ENCODE measurements at places on chromosomes 5 and 9. TPM values are rescaled to one million over a fixed set of nuclear protein-coding genes. Genes with fewer than 3 reads are reported as not detected.

The FGFR4 gene
- 3.5 TPM for total RNA-seq

The SV2C gene
- total RNA-seq, result not detected

The FOXE1 gene
- total RNA-seq, result not detected

The PPP2CA gene
- 133 TPM for total RNA-seq

The SLC45A2 gene
- not detected for total RNA-seq

The PCDHAC1 gene
- 0.13 TPM for total RNA-seq

The C5orf58 gene
- not detected for total RNA-seq

GRCh38 chr5:174448662-174449061 lies 275.7 kb upstream of the MSX2 start:
- DNase-seq, result no peak
- H3K27me3 ChIP-seq, result no peaks in the 10 kb centered on the region
- H3K36me3 ChIP-seq, result no peaks in the 10 kb centered on the region
- H3K4me1 ChIP-seq, result no peaks in the 10 kb centered on the region
- H3K4me3 ChIP-seq, result no peak overlapping the region
- H3K27ac ChIP-seq, result no peak overlapping the region

- DNase-seq, result no peak
- H3K4me1 ChIP-seq, result no peaks in the 10 kb centered on the region
- H3K27ac ChIP-seq, result no peak overlapping the region
- no peaks in the 10 kb centered on the region for H3K27me3 ChIP-seq
- no peak overlapping the region for H3K4me3 ChIP-seq
- H3K36me3 ChIP-seq, result no peaks in the 10 kb centered on the region
These were observed 648.7 kb downstream of the IRX1 start for GRCh38 chr5:4244306-4244705.

DNA sequence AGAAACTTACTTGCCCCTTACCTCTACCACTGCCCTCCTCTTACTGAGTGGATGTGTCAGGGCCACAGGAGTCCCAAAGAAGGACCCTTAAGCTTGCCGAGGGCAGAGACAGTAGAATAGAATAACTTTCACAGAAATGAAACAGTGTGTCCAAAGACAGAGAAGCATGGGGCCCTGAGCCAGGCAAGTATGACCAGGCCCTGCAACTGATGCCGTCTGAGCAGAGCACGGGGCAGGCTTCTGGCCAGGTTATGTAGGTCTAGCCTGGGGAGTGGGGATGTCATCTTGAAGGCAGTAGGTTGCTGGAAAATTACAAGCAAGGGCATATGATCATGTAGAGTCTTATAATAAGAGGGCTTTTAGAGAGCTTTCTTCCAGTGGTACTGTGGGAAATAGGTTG lies 415.4 kb downstream of the KDM4C start:
- H3K36me3 ChIP-seq, result no peaks in the 10 kb centered on the region
- H3K27me3 ChIP-seq, result no peaks in the 10 kb centered on the region
- no peak for DNase-seq

DNA sequence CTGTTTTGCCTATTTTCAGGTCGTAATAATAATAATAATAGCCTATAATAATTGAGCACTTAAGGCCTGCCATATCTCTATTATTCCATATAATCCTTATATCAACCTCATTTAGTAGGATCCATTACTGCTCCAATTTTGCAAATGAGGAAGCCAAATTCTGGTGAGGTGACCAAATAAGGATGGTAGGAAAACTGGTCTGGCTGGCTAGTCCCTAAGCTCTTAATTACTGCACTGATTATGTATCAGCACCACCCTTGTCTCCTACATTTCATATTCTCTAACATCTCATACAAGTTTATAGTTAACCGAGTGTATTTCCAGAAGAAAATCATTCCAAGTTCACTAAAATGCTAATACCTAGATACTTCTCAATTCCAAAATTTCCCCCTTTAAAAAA lies 166.5 kb upstream of the RGMB start:
- no peak overlapping the region for H3K4me3 ChIP-seq
- no peaks in the 10 kb centered on the region for H3K27me3 ChIP-seq
- H3K27ac ChIP-seq, result no peak overlapping the region
- DNase-seq, result no peak
- no peaks in the 10 kb centered on the region for H3K36me3 ChIP-seq

DNA sequence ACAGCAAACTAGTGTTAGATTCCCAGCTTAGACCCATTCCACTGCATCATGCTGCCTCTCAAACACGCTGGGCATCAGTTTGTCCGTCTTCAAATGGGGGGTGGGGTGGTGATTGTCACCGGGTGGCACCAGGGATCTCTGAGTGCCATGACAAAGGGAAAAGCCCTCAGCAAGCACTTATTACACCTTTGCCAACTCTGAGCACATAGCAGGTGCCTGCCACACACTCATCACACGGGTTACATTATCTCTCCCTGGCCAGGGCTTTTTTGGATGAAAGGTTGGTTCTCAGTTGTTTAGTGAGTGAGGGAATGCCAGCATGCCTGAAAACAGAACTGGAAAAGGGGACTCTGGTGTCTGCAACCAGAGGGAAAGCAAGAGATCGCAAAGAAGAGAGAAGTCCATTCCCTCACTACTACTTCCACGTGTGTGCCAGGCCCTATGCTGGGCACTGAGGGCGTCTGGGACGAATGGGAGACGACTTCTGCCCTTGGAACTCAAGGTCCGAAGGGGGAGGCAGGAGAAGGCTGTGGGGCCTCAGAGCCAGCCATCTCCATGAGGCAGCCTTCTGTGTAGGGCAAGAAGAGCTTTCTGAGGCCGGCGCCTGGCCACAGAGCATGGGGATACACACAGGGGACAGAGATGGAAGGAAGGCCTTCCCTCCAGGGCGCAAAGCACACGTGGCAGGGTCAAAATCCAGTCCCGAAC lies 48.9 kb downstream of the PAX5 start:
- DNase-seq, result no peak
- no peak overlapping the region for H3K27ac ChIP-seq
- no peaks in the 10 kb centered on the region for H3K4me1 ChIP-seq
- H3K36me3 ChIP-seq, result no peaks in the 10 kb centered on the region
- peaks cover 66% of the 10 kb centered on the region for H3K27me3 ChIP-seq

DNA sequence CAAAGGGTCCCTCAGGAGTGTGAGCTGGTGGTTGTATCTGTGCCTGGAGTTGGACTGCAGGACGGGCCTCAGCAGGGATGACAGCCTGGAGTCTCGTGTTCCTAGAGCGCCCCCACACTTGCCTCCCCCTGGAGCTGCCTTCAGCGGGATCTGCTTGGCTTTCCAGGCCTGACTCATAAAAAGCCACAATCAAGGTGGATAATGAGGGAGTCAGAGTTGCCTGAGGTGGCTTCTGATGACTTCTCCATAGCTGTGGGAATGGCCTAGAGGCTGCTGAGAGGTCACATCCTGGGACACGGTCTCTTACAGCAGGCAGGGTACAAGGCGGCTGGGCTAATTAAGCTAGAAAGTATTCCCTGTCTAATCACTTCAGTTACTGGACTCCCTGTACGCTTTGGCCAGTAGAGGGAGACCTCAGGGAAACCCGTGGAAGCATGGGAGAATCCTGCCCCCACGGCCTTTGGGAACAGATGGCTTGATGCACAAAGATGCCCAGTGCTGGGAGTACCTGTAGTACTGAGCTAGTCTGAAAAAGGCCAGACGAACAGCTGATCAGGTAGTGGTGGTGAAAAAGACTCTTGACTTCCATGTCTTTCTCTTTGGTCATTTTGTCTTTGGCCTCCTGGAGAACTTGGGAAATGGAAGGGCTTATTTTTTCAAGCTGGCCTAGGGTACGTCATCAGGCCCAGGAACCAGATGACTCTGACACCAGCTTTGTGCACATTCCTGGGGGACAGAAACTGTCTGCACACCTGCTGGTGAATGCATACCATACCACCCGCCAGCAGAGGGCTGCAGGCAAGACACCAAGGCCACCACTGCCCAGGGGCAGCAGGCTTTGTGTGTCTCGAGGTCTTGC lies 16.1 kb upstream of the FRRS1L start:
- no peaks in the 10 kb centered on the region for H3K36me3 ChIP-seq
- DNase-seq, result no peak
- no peak overlapping the region for H3K4me3 ChIP-seq

- no peak for DNase-seq
- H3K4me3 ChIP-seq, result no peak overlapping the region
- no peaks in the 10 kb centered on the region for H3K4me1 ChIP-seq
- H3K27ac ChIP-seq, result no peak overlapping the region
- no peaks in the 10 kb centered on the region for H3K27me3 ChIP-seq
These were observed 498.8 kb downstream of the KIF4B start for GRCh38 chr5:155512329-155512728.

DNA sequence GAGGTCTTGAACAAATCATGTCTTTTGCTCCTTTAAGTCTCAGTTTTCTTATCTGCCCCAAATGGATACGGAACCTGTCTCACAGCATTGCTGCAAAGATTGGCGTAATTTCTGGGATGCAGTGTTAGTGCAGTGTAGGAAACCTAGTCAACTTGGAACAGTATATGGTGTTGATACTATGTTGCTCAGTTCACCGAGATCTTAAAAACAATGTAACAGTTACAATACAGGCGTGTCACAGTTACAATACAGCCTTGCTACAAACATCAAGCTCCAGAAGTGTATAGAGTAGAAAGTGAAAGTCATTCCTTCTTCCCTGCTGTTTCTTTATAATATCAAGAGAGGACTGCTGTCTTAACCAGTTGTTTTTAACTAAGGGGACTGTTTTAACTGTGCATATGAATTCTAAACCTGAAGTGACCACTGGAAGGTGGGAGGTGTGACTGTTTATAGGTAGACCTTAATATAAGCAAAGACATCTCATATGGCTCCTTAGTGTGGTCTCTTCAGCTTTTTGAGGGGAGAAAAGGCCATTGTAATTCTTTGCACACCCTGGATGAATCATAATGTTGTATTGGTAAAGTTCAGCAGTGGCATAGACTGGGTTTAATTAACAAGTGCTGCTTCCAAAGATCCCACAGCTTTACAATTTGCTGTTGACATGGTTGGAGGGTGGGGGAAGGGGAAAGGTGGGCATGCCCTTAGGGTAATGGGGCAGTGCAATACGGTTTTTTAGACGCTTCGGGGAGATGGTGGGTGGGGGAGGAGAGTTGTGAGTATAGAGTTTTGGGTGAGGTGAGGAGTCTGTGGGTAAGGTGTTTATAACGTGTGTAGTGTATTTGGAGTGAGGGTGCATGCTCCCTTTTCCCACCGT lies 12.9 kb downstream of the PRRC2B start:
- no peaks in the 10 kb centered on the region for H3K27me3 ChIP-seq
- peak overlapping the region; percentile 85 for H3K27ac ChIP-seq
- no peaks in the 10 kb centered on the region for H3K36me3 ChIP-seq
- peak overlapping the region; percentile 24 for H3K4me3 ChIP-seq
- H3K4me1 ChIP-seq, result peaks cover 96% of the 10 kb centered on the region

- H3K27ac ChIP-seq, result no peak overlapping the region
- no peaks in the 10 kb centered on the region for H3K27me3 ChIP-seq
- no peaks in the 10 kb centered on the region for H3K36me3 ChIP-seq
- no peak overlapping the region for H3K4me3 ChIP-seq
- DNase-seq, result no peak
These were observed 147.1 kb downstream of the ENC1 start for GRCh38 chr5:74493411-74493810.

DNA sequence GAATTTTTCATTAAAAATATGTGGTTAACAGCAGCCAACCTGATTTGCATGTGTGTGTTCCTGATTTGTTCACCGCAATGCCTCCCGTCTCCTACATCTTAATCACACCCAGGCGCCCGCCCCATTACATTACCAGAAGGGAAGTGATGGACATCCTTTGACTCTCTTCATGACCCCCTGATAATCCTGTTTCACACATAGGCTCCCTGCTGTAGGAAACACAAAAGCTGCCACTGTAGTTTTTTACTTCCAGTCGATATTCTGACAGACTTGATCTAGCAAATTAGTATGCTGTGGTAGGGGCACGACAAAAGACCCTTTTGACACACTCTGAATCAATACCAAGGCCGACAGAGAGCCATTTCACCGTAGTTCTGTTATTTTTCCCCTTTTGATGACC lies 287.8 kb upstream of the ISL1 start:
- no peaks in the 10 kb centered on the region for H3K4me1 ChIP-seq
- no peak for DNase-seq
- H3K36me3 ChIP-seq, result no peaks in the 10 kb centered on the region
- H3K27me3 ChIP-seq, result no peaks in the 10 kb centered on the region

DNA sequence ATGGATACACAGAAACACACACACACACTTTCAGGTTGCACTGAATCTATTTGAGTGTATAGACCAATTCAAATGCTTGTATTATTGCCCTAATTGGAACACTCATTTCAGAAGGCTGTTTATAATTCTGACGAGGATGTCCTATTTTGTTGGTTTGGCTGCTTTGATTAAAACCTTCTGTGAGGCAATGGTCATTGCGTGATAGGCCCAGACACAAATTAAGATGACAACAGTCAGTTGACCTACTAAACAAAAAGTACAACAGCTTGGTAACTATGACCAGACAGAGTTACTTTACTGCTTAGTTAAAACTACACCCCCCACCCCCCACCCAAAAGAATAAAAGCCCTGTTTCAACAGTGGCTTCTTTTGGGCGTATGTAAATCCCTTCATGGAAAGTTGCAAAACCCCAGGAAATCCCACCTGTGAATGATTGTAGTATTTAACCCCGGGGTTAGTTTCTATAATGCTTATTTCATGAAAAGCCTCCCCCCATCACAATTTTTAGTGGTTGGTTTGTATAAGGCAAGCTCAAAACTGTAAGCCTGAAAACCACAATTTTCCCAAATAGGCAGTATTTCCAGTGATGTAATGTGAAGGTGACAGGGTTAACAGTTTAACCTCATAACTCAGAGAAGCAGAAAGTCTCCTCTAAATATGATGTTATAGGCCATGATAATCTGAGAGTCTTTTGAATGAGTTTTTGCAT lies 340.8 kb downstream of the FGF10 start:
- no peaks in the 10 kb centered on the region for H3K27me3 ChIP-seq
- no peak for DNase-seq
- no peaks in the 10 kb centered on the region for H3K4me1 ChIP-seq
- H3K4me3 ChIP-seq, result no peak overlapping the region

- no peaks in the 10 kb centered on the region for H3K4me1 ChIP-seq
- H3K36me3 ChIP-seq, result no peaks in the 10 kb centered on the region
- DNase-seq, result no peak
These were observed 260.6 kb upstream of the ZNF462 start for GRCh38 chr9:106602344-106602743.

GRCh38 chr9:109181284-109181683 lies 14.2 kb upstream of the FRRS1L start:
- no peaks in the 10 kb centered on the region for H3K27me3 ChIP-seq
- no peak for DNase-seq
- H3K27ac ChIP-seq, result no peak overlapping the region
- H3K4me3 ChIP-seq, result no peak overlapping the region
- H3K4me1 ChIP-seq, result no peaks in the 10 kb centered on the region
- no peaks in the 10 kb centered on the region for H3K36me3 ChIP-seq

DNA sequence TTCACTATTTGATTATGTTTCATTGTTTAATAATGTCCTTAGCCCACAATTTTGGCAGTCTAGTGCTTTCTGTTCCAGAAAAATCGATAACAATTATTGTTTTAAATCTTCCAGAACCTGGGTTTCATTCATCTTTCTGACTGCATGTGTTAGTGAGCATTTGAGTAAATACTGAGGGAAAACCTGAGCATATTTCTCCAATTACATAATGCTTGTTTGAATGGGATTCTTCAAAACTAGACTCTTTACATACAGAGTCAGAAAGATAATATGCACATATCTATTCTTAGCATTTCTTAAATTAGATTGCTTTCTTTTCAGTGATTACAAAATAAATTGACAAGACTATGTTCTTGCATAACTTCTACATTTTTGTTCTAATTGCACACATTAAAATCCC lies 21.9 kb downstream of the GABRA6 start:
- no peaks in the 10 kb centered on the region for H3K36me3 ChIP-seq
- DNase-seq, result no peak
- H3K27me3 ChIP-seq, result no peaks in the 10 kb centered on the region
- no peaks in the 10 kb centered on the region for H3K4me1 ChIP-seq

All from gastrocnemius medialis (tissue), 4 donors.